Thyroid gland (tissue), 4 donors: ENCODE measurements at places on chromosomes 2 and 18.

DNA sequence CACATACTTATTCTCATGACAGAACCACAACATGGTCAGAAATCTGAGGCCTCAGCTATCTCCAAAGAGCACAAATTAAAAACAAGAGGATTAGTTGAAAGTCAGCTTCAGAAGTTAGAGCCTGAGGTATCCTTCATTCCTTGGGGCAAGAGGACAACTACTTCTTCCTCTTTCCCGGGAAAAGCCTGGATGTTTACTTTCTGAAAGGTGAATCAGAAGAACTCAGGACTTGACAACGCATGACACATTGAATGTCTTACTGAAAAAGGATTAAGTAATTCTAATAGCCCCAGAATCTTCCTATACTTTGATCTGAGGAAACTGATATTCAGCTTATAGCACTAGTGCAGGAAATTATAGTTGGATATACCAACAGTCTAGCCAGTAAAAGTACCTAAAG is 573.2 kb downstream of the METTL4 start:
- DNase-seq = no peak

- DNase-seq = no peak
Observed at GRCh38 chr18:37412829-37413228, 152.8 kb downstream of the CELF4 start.

GRCh38 chr2:205607146-205607545 is 75.2 kb upstream of the NRP2 start:
- DNase-seq = no peak

DNA sequence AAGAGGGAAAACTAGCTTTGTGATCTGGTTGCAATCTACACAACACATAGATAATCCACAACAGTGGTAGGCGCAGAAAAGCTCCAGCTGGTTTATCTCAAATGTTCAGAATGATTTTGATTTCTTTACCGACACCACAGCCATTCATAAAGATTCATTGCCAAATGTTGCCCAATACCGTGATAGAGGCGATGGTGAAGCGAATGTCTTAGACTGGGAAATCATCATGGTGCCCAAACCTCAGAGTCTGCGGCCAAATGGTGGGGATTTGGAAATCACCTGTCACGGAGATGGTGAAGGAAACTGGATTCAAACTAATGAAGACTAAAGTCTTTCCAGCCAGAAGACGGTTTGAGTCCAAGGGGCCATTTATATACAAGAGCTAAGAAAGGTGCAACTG is 48.5 kb upstream of the CCDC150 start:
- no peak for DNase-seq

DNA sequence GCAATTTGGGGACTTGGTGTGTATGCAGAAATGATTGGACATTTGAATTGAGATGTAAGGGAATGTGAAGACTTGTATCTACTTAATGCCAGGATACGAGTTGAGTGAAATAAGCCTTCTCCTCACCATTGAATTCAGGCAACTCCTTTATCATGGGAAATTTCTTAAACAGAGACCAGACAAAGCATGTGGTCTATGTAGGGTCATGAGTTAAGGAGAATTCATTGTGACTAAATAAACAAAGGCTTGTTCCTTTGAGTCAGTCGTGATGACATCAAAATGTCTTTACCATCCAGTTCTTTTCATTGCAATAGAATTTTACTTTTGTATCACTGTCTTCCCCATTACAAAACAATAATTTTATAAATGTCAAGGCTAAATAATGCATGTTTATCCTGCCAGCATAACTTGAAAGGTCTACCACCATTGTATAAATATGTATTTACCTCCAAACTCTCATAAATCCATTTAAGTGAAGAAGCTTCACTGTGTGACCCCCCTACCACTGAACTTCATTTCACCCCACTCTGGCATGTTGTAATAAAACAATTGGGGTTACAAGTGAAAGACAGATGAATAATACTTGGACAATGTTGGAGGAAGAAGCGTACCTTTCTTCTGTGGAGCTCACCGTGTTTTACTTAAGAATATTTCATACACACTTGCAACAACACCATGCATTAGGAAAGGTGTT is 149.4 kb downstream of the EPHA4 start:
- no peak for DNase-seq

DNA sequence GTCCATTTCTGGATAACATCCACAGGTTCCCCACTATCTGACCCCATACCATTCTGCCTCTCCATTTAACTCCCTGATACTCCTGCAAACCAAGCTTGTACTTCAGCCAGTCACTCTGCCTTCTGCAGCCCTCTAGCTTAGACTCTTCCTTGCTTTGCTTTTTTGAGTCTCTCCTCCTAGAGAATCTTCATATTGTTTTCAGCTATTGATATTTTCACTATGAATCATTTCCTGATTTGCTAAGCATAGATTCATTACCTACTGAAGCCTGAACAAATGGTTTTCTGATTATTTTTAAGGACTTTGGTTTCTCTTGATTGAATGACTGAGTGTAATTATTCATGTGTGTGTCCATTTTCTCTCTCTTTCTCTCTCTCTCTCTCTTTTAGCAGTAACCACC is 2102.3 kb upstream of the CELF4 start:
- no peak for DNase-seq

- no peak for DNase-seq
Observed at GRCh38 chr18:62554061-62554815, 31.4 kb downstream of the ZCCHC2 start.

- DNase-seq = no peak
Observed at GRCh38 chr18:40868110-40868858, 1086.8 kb upstream of the PIK3C3 start.

DNA sequence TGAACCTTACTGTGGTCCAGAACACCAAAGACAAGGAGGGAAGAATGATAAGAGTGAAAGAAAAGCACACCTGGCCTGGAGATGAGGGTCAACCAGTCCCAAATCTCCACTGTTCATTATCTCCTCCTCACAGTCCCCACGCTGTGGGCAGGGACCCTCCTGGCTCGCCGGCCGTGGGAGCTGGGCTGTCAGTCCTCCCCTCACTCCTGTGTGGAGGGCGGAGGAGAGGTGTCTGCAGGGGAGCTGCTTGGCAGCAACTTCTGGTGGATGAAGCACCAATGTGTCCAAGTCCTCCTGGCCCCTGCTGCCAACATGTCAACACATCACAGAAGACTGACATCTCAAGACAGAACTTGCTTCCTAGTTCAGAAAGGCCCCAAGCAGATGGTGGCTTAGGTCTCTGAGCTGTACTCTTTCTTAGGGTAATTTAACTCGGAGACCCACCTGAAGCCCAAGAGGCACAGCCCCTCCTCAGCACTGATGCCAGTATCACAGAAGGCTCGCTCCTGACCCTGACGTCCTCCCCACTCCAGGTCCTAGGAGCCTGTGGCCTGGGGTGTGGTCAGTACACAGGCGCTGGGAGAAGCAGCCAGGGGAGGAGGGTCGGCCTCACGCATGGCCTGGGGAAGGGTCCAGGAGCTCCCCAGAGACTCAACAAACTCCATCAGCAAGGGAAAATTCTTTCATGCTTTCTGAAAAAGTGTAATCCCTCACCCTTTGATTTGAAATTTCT is 54.5 kb downstream of the PARD6G start:
- DNase-seq = no peak

GRCh38 chr18:44298566-44298965 is 382.1 kb upstream of the SETBP1 start:
- DNase-seq = no peak

DNA sequence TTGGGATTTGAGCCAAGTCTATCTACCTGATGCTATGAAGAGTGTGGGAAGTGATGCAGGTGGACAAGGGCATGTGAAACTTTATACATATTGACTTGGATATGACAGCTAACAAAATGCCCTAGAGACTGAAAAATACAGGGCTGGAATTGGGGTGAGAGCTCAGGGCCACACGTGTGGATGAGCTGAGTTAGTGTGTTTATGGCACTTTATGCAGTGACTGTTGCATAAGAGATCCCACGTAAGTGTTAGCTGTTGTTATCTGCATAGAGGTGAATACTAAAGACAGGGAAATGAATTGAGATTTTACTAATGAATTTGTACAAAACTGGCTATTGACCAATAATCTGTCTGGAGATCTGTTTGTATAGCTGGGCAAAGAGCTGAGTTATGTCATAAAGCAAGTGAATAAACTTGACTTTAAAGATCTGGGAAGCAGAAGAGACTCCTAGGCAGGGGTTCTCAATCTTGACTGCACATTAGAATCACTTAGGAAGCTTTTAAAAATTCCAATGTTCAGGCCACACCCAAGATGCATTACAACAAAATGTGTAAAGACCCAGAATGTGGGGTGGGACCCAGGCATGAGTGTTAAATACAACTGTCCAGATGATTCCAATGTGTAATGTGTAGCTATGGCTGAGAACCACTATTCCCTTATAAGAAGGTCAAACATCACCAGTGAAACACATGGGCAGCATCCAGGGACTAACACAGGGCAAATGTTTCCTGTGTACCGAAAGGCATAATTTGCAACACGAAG is 74.2 kb upstream of the STK17B start:
- no peak for DNase-seq
